ENCODE measurements at places on chromosomes 1 and 21.
A peak's percentile ranks its signal among the peaks of the same experiment; 100 is the strongest.

DNA sequence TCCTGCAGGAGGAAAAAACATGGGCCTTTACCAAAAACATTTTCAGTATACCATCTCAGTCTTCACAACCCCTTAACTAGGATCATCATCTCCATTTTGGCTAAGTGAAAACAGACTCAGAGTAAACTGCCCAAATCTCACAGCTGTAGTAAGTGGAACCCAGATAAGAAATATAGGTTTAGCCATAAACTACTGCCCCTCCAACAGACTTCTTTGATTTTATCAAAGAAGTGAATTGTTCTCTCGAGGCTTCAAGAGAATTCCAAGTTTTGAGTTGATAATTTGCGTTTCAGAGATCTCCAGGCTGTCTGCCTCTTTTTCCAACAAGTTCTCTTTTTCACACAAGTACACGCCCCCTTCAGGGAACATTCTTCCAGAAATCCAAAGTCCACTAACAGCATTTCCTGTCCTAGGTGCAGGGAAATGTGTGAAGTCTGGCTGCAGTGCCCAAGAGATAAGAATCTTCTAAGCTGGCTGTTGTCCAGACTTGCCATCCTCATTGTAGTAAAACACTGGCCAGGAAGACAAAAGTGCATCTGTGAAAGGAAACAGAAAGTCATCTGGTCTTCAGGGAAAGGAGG is 30.8 kb downstream of the RNF19B start:
- DNase-seq: no peak

GRCh38 chr1:82478916-82479315 is 678.2 kb downstream of the ADGRL2 start:
- no peak for DNase-seq

GRCh38 chr1:23222742-23223141 is 5.4 kb upstream of the HTR1D start:
- no peak for DNase-seq

GRCh38 chr21:45381865-45382696 is 22.9 kb upstream of the COL18A1 start:
- peak; percentile 73 for DNase-seq

DNA sequence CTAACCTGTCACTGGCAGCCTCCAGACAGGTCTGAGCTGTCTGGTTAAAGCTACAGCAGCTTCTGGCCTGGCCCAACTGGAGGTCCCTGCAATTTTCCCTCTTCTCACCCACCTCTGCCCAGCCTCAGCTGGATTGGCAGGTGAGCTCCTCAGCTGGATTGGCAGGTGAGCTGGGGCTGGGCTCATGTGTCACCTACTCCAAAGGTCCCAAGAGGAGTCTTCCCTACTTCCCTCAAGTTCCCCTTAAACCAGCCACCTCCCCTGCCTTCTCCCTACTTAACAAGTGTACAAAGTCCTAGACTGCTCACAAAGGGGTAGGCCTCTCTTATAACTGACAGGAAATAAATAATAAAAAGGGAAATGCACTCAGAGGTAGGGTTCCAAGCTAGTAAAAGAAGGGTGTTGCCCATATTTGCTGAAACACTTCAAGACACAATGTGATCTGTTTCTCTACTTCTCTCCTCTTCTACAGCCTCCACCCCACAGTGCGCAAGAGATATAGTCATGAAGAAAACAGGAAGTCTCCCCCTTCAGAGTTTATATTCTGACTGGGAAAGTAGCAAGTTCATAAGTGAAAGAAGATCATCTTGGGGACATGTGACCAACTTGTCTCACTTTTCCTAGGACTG is at the start of gene GPA33:
TSS of gene GPA33 (minus strand) at position 64 of the 629 bp plus-strand sequence. CDS start 90 bp downstream, outside the sequence.
- DNase-seq: no peak

DNA sequence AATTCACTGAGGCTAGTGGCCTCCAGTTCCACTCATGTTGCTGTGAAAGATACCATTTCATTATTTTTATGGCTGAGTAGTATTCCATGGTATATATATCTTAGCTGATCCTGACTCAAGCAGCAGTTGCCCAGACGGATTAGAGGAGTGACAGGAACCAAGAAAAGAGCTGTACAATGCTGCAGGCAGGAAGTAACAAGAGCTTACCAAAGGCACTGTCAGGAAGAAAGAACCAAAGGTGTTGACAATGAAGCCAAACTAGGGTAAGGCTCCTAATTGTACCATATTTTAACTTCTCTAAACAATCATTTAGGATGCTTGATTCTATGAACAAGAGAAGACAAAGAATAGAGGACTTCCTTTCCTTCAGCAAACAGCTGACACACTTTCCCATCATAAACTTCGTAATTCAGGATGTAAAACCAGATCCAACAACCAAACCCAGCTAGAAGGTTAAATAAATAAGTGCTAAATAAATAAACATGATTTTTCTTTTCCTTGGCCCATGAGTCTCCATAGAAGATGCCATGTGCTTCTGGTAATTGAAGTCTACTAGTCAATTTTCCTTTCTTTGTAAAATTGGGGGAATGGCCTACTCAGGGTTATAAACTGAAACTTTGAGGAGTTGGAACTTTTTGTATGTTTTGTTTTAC is 248.2 kb upstream of the SGIP1 start:
- DNase-seq: no peak

DNA sequence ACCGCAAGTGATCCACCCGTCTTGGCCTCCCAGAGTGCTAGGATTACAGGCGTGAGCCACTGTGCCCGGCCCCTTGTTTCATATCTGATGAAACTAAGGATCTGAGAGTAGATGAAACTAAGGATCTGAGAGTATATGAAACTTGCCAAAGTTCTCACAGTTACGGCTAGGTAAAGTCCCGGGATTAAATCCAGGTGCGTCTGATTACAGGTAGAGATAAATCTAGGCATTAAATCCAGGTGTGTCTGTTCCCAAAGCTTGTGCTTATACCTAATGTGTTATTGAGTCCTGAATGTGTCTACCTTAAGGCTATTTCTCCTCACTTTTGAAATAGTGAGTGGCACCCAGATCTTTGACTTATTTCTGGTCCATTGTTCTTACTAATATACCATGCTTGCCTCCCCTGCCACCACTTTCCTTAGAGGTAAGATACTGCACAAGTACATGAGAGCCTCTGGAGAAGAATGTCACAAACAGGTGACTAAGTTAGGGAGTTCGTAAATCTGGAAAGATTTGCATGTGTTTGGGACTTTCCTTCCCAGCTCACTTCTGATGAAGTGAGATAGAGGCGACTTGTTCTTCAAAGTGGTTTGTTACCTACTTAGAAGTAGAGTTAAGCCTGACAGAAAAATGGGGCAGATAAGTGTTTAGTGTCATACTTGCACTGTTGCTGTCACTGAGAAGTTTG is 66.5 kb downstream of the AK4 start:
- no peak for DNase-seq

DNA sequence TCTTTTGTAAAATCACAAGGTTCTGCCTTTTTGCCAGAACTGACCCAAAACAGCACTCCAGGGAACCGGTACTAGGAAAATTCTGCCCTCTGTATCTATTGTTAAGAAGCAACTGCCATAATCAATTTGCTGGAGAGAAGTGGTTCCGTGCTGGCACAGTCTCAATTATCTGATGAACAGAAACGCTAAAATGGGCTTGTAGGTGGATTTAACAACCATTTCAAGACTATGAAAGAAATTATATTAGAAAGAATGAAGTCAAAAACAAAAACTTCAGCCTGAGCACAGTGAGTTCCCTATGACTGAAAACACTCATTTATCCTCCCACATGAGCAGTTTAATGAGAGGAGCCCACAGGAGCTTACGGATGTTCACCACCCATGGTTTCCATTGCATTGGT is 4.4 kb downstream of the JAM2 start:
- DNase-seq: no peak

- DNase-seq: no peak
Observed at GRCh38 chr1:92410706-92411105, 76.0 kb downstream of the GFI1 start.

DNA sequence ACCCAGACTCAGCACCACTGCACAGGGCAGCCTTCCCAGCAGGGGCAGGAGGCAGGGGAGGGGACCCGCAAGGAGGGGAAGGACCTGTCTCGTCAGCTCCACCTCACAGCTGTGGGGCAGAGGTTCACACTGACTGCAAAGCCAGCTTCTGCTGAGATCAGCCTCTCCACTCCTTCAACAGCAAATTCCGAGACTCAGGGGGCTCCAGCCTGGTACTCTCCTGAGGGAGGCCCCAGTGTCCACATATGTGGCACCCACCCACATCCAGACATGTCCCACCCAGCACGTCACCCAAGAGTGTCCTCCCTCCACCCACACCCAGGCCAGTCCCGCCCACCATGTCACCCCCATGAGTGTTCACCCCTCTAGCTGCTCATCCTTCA is 329.5 kb downstream of the NPHP4 start:
- DNase-seq: peak; percentile 68

All from mesenteric fat pad (tissue), 1 donor.